CD4-positive, alpha-beta memory T cell (primary cell): ENCODE measurements at places on chromosomes 11 and 22.

GRCh38 chr11:12123799-12124198, 13.4 kb downstream of the MICAL2 start:
- peaks cover 28% of the 10 kb centered on the region for H3K4me1 ChIP-seq
- no peak overlapping the region for H3K4me3 ChIP-seq
- no peak overlapping the region for H3K27ac ChIP-seq
- no peaks in the 10 kb centered on the region for H3K36me3 ChIP-seq
- no peaks in the 10 kb centered on the region for H3K27me3 ChIP-seq

GRCh38 chr11:68469642-68470041, 9.1 kb downstream of the PPP6R3 start:
- no peak overlapping the region for H3K4me3 ChIP-seq
- no peaks in the 10 kb centered on the region for H3K27me3 ChIP-seq
- no peak overlapping the region for H3K27ac ChIP-seq
- H3K36me3 ChIP-seq: no peaks in the 10 kb centered on the region

DNA sequence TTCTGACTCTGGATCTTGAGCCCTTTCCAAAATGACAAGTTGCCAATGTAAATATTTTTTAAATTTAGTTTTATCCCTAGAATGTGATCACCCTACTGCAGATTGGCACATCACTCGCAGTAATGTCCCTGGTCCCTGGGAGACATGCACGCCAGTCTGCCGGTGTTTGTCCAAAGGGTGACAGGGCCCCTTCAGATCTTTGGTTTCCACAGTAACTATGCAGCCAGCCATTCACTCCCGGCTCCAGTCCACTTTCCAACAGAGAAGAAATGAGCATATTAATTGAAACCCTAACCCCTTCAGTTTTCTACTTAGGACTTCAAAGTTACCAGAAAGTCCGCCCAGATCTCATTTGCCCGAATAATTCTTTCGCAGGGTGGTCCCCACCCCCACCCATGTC, 25.8 kb upstream of the RASSF10 start:
- no peaks in the 10 kb centered on the region for H3K4me1 ChIP-seq
- no peaks in the 10 kb centered on the region for H3K27me3 ChIP-seq
- DNase-seq: no peak
- no peak overlapping the region for H3K27ac ChIP-seq
- no peak overlapping the region for H3K4me3 ChIP-seq

- H3K36me3 ChIP-seq: no peaks in the 10 kb centered on the region
- no peak overlapping the region for H3K4me3 ChIP-seq
- no peak overlapping the region for H3K27ac ChIP-seq
These were observed 67.2 kb upstream of the BMAL1 start for GRCh38 chr11:13210424-13210823.

DNA sequence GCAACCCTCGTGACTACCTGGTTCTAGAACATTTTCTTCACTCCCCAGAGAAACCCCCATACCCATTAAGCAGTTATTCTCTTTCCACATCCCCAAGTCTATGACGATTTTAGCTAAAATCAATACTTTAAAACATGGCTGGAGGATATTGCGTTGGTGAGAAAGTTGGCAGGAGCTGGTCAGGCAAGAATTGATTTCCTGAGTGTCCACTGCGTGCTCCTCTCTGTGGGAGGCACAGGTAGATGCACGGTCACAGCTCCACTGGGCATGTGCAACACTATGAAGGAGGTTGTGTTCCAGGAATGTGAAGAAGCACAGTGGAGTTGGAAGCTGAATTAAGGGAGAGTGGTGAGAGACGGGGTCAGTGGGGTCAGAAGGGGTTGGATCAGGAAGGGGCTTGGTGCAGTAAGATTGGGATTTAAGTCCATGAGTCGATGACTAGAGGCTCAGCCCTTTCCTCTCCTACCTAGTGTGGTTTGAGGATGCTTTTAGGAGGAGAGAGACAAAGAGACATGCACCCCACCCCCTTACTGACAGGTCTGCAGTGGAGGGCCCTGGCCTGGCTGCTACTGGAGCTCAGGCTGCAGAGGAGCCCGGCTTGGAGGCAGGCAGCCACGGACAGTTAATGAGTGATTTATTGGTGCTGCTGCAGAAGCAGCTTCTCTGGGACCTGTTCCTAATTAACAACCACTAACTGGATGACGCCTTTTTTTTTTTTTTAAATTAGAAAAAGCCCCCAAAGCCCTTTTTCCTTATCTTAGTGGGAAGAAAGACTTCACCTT, 395.6 kb downstream of the TENM4 start:
- no peak overlapping the region for H3K27ac ChIP-seq
- no peaks in the 10 kb centered on the region for H3K4me1 ChIP-seq
- H3K27me3 ChIP-seq: no peaks in the 10 kb centered on the region
- H3K4me3 ChIP-seq: no peak overlapping the region
- DNase-seq: no peak

GRCh38 chr11:108854346-108854745, 189.5 kb downstream of the DDX10 start:
- H3K27ac ChIP-seq: peak overlapping the region; percentile 35
- no peak overlapping the region for H3K4me3 ChIP-seq
- DNase-seq: peak; percentile 2
- H3K4me1 ChIP-seq: peaks cover 13% of the 10 kb centered on the region
- no peaks in the 10 kb centered on the region for H3K27me3 ChIP-seq
- no peaks in the 10 kb centered on the region for H3K36me3 ChIP-seq

DNA sequence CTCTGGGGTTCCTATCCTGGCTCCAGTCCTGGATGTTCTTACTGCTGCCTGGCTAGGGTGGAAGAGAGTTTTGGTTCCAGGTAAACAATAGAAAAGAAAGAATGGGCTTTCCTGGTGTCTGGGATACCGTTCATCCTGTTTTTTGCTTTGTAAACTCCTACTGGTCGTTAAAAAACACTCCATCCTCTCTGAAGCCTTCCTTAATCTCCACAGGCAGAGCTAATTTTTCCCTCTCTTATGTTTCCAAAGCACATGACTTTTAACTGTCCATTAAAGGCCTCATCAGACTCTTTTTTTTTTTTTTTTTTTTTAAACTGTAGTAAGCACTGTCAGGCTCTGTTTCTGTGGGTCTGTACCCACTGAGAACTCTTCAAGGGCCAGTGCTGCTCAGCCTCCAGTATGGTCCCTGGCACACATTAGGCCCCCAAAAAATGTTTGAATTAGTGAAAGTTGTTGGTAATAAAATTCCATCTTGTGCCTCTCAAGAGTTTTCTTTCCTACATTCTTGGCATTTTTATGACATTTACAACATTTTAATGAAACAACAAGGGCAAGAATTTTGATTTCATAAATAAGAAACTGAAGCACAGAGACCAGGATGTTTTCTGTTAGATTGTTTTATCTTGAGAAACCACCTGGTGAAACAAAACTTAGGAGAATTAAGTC, 104.2 kb downstream of the TEAD1 start:
- no peak for DNase-seq
- no peaks in the 10 kb centered on the region for H3K27me3 ChIP-seq
- no peaks in the 10 kb centered on the region for H3K36me3 ChIP-seq
- H3K4me1 ChIP-seq: no peaks in the 10 kb centered on the region
- no peak overlapping the region for H3K27ac ChIP-seq
